ENCODE measurements at places on chromosomes 16 and 17.

DNA sequence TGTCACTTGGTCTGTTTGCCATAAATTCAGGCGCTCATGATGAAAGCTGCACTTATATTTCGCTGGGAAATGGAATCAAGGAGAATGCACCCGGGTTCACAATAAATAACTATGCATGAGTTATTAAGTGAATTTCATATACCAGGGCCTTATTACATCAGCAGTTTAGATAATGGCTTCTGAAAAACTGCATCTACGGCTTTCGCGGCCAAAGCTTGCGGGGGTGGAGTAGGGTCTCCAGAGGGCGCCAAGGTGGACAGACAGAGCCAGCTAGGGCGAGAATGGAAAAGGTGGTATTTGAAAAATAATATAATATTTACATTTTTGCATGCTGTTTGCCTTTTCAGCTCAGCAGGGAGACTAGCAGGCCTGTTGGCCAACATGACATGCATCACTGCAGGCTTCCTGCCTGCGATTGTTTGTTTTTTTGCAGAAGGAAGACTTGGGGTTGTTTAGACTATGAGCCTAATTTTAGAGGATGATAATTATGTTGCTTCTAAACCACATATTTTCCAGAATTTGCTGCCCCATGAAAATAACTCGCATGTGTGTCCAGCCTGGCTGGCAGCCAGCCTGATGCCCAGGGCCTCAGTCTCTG is 173.8 kb upstream of the IRX3 start:
- no peak for DNase-seq

GRCh38 chr16:29825145-29826044 is 5.1 kb downstream of the MVP start:
- peak; percentile 51 for DNase-seq

DNA sequence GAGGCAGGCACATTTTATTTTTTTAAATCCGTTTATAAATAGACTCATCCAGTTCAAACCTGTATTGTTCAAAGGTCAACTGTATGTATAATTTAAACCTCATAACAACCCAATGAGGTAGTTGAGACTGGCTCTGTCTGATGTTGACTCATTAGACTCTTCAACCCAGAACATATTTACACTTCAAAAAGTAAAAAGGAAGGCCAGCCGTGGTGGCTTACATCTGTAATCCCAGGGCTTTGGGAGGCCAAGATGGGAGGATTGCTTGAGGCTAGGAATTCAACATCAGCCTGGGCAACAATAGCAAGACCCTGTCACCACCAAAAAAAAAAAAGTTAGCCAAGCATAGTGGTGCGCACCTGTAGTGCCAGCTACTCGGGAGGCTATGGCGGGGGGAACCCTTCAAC is 32.5 kb upstream of the DHRS7B start:
- DNase-seq = no peak

GRCh38 chr17:55278173-55278961 is 13.6 kb downstream of the HLF start:
- no peak for DNase-seq

DNA sequence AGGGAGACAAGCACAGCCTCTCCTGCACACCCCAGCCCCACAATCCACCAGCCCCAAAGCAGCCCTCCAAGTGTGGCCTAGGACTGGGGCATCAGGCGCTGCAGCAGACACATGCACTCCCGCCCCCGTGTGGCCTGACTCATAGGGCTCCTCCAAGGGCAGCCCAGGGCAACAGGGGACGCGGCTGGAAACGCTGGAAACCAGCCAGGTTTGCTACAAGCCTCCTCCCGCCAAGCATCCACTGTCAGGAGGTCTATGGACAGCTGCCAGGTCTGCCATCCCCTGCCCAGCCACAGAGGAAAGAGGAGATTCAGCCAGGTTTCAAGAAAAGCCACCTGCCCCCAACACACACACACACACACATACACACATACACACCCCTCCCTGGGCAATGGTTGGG is 25.8 kb downstream of the SRCIN1 start:
- DNase-seq = no peak

DNA sequence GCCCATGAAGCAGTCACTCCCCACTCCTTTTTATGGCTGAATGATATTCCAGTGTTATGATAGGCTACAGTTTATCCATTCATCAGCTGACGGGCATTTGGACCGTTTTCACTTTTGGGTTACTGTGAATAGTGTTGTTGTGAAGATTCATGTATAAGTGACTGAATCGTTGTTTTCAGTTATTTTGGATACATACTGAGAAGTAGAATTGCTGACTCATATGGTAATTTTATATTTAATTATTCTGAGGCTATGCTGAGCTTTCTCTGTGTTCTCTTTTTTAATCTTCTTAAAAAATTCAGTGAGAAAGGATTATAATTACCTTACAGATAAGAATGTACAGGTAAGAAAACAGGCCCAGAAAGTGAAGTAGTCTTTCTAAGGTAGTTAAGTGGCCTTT is 117.9 kb upstream of the MPHOSPH6 start:
- DNase-seq = no peak

DNA sequence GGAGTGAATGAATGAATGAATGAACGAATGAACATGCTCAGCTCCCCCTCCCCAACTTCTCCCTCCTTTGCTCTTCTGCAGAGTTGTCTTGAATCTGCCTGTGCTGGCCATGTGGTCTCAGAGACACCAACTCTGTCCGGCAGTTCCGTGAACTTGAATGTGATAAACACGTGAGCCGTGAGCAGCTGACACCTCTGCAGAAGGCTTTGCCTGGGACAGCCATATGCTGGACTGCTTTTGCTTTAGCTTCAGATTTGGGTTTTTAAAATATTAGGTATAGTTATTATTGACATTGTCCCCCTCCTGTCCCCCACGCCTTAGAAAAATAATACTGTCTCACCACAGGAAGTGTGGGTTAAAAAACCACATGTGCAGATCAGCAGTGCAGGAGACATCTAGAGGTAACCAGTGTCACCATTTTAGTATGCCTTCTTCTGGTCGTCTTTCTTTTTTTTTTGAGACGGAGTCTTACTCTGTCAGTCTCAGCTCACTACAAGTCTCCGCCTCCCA is 83.8 kb downstream of the ABCC1 start:
- DNase-seq = peak; percentile 61

- no peak for DNase-seq
Observed at GRCh38 chr16:64184156-64184555, 937.7 kb downstream of the CDH11 start.
